ENCODE measurements at places on chromosomes 5 and 9. TPM values are rescaled to one million over a fixed set of nuclear protein-coding genes. Genes with fewer than 3 reads are reported as not detected.

GRCh38 chr5:30121043-30121442 is 1072.4 kb upstream of the CDH6 start:
- H3K4me1 ChIP-seq: no peaks in the 10 kb centered on the region
- no peaks in the 10 kb centered on the region for H3K27me3 ChIP-seq
- no peaks in the 10 kb centered on the region for H3K36me3 ChIP-seq

DNA sequence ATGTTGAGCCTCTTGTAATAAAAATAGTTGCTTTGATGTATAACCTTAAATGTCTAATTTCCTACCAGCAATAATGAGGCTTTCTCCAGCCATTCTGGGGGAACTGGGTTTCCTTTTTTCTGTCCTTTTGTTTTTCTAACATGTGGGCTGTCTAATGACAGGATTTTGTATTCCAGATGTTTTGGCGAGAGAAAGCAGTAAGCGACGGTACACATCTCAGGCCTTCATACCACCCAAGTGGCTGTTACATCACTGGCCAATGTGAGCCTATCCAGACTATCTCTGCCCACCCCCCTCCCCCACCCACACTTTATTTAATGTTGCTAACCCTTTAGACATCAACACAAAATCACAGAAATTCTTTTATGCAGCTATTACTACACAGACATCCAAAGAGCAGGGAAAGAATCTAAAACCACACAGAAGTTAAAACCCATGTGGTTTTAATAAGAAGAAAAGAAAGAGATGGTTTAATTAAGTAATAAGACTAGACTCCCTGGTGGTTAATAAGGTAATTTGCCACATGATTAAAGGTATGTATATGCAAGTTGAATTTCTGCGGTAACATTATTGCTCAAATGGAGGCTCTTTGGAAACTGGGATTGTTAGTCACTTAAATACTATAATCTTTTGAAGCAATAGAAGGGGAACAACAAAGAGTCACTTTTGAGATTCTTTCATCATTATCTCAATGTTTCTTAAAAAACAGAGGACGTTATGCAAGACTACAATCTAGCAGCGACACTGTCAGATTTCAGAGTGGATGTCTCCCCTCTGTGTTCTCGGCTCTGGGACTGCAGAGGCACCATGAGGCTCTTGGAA is 365.1 kb downstream of the ENC1 start:
- H3K4me3 ChIP-seq: no peak overlapping the region
- H3K27ac ChIP-seq: peak overlapping the region; percentile 1
- H3K27me3 ChIP-seq: peaks cover 3% of the 10 kb centered on the region
- peaks cover 50% of the 10 kb centered on the region for H3K4me1 ChIP-seq
- H3K36me3 ChIP-seq: no peaks in the 10 kb centered on the region

DNA sequence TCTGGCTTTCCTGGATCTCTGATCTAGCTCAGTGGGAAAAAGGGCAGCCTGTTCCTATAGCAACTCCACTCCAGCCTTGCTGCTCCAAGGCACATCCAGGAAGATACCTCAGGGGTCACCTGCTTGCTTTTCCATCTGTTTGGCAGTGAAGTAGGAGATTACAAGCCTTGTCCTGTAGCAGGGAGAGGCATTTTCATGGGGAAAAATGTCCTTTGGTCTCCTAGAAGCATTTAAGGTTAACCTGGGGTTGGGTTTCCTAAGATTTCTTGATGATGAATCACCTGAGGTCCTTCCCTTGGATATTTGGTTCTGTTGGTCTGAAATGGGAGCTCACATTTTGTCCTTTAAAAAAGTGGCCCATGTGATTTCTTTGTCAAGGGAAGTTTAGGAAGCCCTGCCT is 1.5 kb upstream of the TMEM174 start:
- H3K27ac ChIP-seq: no peak overlapping the region
- DNase-seq: no peak
- H3K27me3 ChIP-seq: peaks cover 36% of the 10 kb centered on the region
- H3K4me3 ChIP-seq: no peak overlapping the region
- no peaks in the 10 kb centered on the region for H3K4me1 ChIP-seq

GRCh38 chr5:154103233-154103632 is 64.5 kb downstream of the MFAP3 start:
- peaks cover 36% of the 10 kb centered on the region for H3K27me3 ChIP-seq
- H3K4me3 ChIP-seq: no peak overlapping the region
- H3K27ac ChIP-seq: no peak overlapping the region
- H3K4me1 ChIP-seq: no peaks in the 10 kb centered on the region
- no peak for DNase-seq

DNA sequence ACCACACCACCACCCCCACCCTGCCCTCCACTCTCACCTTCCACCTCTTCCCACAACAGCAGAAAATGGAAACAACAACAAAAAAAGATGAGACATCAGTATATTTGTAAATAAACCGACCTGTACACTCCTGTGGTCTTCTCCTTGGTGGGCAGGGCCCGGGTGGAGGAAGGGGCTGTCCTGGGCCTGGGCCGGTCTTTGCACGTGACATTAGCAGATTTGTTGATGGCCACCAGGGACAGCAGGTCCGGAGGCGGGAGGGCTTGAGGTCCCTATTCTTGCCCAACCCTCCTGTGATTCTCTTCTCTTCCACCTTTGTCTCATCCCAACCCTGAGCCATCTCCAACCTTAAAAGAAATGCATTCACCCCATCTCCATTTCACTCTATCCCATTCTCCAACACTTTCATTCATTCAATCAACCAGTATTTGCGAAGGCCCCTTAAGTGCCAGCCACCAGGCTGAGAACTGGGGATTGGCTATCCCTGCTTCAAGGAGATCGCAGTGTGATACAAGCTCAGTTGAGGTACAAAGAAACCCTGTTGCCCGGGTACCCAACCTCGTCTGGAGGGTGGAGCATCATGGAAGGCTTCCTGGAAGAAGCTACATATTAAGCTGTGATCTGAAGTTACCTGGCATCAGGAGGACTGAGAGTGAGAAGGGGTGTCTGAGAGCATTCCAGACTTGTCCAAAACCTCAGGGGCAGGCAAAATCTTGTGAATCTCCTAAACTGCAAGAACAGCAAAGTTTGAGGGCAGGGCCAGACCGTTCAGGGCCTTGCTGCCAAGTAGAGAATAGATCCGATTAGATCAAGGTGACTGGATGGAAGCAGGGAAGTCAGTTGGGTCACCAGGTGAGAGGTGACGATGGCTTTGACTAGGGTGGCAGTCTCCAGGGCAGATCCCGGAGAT is 87.4 kb downstream of the LMX1B start:
- no peak overlapping the region for H3K27ac ChIP-seq
- no peak overlapping the region for H3K4me3 ChIP-seq
- no peak for DNase-seq
- no peaks in the 10 kb centered on the region for H3K36me3 ChIP-seq
- H3K27me3 ChIP-seq: peaks cover 33% of the 10 kb centered on the region

The EQTN gene
- total RNA-seq: not detected

- H3K4me1 ChIP-seq: peaks cover 33% of the 10 kb centered on the region
- H3K4me3 ChIP-seq: peak overlapping the region; percentile 88
- peak; percentile 15 for DNase-seq
- no peaks in the 10 kb centered on the region for H3K27me3 ChIP-seq
- H3K27ac ChIP-seq: peak overlapping the region; percentile 80
These were observed 53.0 kb downstream of the CDC14B start for GRCh38 chr9:96566498-96567202.

GRCh38 chr5:153515301-153515700 is 24.8 kb downstream of the GRIA1 start:
- peaks cover 12% of the 10 kb centered on the region for H3K4me1 ChIP-seq
- H3K4me3 ChIP-seq: no peak overlapping the region
- DNase-seq: no peak
- no peak overlapping the region for H3K27ac ChIP-seq
- H3K27me3 ChIP-seq: no peaks in the 10 kb centered on the region

GRCh38 chr9:33506626-33507370 is 17.3 kb upstream of the ANKRD18B start:
- peak overlapping the region; percentile 97 for H3K27ac ChIP-seq
- peak; percentile 96 for DNase-seq
- H3K4me1 ChIP-seq: peaks cover 57% of the 10 kb centered on the region

DNA sequence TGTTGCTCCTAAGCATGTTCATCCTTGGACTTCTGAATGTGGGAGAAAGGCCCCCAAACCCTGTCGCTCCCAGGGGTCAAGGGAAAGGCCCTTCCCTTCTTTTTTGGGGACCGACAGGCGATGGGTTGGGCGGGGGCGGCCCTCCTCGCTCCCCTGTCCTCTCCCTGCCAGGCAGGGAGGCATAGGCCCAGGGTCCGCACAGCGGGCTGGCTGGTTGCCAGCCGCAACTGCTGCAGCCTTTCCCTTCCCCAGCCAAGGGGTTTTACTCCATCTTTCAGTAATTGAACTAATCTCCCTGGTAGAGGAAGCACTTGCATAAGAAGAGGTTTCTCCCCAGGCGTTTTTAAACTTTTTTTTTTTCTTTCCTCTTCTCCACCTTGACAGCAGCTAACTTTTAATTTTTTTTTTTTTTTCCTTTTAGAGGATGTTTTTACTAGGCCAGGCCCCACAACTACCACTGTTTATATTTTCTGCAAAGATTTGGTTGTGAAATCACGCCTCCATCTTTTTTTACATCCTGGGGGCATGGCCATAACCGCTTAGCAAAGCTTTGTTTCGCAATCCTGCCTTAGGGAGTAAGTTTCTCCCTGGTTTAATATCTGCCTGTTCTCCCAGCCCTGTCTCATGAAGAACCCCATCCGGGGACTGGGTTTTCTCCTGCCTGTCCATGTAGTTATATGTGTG is 216.9 kb upstream of the ZNF608 start:
- peak; percentile 76 for DNase-seq
- peaks cover 10% of the 10 kb centered on the region for H3K4me1 ChIP-seq
- no peak overlapping the region for H3K27ac ChIP-seq
- H3K36me3 ChIP-seq: no peaks in the 10 kb centered on the region

GRCh38 chr5:24235946-24236345 is 408.8 kb downstream of the CDH10 start:
- no peaks in the 10 kb centered on the region for H3K36me3 ChIP-seq
- no peaks in the 10 kb centered on the region for H3K4me1 ChIP-seq
- no peak overlapping the region for H3K4me3 ChIP-seq

DNA sequence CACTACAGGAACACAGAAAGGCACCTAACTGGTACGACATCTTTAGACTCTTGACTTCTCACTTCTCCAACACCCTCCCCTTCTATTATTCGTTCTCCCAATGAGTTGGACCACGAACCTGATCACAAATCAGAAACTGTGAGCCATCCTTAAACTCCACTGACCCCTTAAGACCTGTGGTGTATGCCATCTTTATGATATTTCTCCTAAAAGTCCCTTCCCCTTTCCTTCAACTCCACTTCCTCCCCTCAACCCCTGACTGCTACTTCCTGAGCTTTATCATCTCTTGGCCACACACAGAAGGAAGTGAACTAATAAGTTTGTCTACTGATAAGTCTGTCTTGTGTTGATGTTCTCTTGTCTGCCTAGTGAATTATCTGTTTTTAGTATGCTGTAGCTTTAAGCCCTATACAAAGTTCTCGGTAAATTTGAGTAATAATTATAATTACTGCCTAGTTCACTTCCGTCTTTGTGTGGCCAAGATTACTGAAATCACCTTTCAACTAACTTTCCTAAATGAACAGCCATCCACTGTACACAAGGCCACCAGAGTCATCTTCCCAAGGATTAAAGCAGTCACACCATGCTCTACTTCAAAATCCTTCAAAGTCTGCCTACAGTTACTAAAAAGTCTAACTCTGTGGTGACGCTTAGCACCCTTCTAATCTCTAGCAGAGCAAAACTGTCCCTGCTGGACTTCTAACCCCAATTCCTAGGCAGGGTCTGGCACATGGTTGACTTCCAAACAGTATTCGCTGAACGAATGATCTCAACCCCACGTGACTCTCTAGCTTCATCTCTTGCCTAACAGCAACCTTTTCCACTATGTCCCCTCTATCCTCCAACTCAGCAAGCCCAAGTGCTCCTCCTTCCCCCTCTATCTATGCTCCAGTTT is 23.2 kb downstream of the ELOVL7 start:
- DNase-seq: no peak
- H3K27me3 ChIP-seq: no peaks in the 10 kb centered on the region
- no peaks in the 10 kb centered on the region for H3K4me1 ChIP-seq
- no peak overlapping the region for H3K27ac ChIP-seq
- no peak overlapping the region for H3K4me3 ChIP-seq

GRCh38 chr5:30768056-30768690 is 425.3 kb upstream of the CDH6 start:
- H3K4me3 ChIP-seq: no peak overlapping the region

- peaks cover 6% of the 10 kb centered on the region for H3K4me1 ChIP-seq
- no peaks in the 10 kb centered on the region for H3K27me3 ChIP-seq
- no peak overlapping the region for H3K27ac ChIP-seq
- no peak overlapping the region for H3K4me3 ChIP-seq
These were observed 236.9 kb downstream of the GLIS3 start for GRCh38 chr9:4062966-4063365.

GRCh38 chr5:132408456-132408855 is 38.9 kb downstream of the SLC22A5 start:
- no peak overlapping the region for H3K4me3 ChIP-seq
- H3K27me3 ChIP-seq: peaks cover 2% of the 10 kb centered on the region
- H3K27ac ChIP-seq: no peak overlapping the region
- DNase-seq: no peak

The DAB2 gene
- 238 TPM for total RNA-seq

DNA sequence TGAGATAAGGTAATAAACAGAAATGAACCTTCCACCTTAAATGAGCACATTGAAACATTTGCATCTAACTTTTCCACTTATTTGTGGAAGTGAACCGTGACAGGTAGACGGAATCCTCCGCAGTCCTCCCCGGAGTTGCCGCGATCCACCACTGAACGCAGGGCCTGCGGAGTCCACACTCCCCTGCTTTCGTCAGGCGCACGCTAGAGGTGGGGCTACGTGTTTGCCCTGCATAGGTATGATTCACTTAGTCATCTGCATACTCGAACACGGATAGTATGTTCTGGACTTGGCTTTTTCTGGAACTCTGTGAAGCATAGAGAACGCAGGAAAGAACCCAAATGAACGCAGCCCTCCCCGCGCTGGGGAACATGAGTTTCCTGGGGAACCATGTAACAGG is 272.8 kb upstream of the IRX4 start:
- no peak overlapping the region for H3K27ac ChIP-seq
- no peaks in the 10 kb centered on the region for H3K4me1 ChIP-seq
- no peaks in the 10 kb centered on the region for H3K36me3 ChIP-seq
- H3K4me3 ChIP-seq: no peak overlapping the region

Measured in HFFc6 (cell line).